ENCODE measurements at places on chromosomes 5 and 9. TPM values are rescaled to one million over a fixed set of nuclear protein-coding genes. Genes with fewer than 3 reads are reported as not detected.

Gene CD72
- 0.93 TPM for total RNA-seq

Gene NRARP
- 1.3 TPM for total RNA-seq

Gene PCDHB7
- total RNA-seq, result 0.25 TPM

Gene PLPP7
- 0.30 TPM for total RNA-seq

Gene FCN2
- 95.7 TPM for total RNA-seq

Gene TMCO6
- 15.6 TPM for total RNA-seq

Gene PRRC1
- total RNA-seq, result 28.4 TPM

All from left lobe of liver (tissue), 2 donors.